ENCODE measurements at places on chromosomes 1 and 21.

GRCh38 chr1:232428036-232428645 is 201.8 kb downstream of the SIPA1L2 start:
- no peak for DNase-seq

DNA sequence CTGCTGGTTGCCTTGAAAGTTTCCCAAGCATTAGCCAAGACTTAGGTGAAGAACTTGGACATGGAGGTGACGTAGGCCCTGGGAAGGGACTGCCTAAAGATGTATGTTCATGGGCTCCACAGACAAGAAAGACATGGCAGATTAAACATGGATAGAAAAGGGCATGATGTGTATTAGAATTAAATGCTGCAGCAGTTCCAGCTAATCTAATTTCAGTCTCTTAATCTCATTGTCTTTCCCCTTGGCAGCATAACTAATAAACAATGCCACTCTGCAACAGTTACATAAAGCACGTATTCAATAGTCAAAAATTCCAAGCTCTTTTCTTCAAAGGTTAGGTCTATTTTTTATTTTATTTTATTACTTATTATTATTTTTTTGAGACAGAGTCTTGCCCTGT is 251.6 kb downstream of the KIF26B start:
- DNase-seq: no peak

GRCh38 chr1:174001573-174001972 is 20.6 kb downstream of the RC3H1 start:
- DNase-seq: no peak

GRCh38 chr1:106957795-106958194 is 98.7 kb upstream of the PRMT6 start:
- peak; percentile 26 for DNase-seq

DNA sequence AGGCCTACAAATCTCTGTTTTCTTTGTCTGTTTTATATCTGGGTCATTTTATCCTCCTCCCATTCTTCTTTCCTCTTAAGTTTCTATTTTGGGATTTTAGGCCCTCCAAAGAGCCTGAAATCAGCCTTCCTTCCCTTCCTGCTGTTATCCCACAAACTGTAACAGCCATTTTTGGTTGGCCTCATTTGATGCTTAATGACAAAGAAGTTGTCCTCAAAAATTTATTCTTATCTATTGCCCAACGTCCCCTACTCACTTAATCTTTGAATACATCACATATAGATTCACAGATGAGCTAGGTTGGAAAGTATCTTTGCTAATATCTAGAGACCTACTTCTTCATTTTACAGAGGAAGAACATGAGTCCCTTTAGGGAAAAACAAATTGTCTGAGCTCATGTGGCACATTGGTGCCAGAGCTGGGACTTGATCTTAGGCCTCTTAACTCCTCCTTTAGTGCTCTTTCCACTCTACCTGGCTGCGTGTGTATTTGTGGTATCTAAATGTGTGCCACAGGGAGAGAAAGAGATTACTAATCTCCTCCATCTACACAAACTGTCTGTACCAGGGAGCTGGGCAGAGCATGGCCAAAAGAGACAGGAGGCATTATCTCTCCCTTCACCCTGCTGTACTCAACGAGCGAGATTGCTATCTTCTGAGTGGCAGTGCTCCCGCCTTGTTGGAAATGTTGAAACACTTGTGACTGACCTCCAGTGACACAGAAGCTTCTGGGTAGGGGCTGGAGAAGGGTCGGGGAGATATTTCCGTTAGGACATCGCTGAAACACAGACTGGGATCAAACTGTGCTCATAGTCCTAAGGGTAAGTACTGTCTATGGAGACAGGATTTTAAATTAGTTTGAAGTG is 30.1 kb downstream of the RHEX start:
- no peak for DNase-seq

GRCh38 chr1:50742523-50742922 is 217.5 kb downstream of the FAF1 start:
- DNase-seq: peak; percentile 5

DNA sequence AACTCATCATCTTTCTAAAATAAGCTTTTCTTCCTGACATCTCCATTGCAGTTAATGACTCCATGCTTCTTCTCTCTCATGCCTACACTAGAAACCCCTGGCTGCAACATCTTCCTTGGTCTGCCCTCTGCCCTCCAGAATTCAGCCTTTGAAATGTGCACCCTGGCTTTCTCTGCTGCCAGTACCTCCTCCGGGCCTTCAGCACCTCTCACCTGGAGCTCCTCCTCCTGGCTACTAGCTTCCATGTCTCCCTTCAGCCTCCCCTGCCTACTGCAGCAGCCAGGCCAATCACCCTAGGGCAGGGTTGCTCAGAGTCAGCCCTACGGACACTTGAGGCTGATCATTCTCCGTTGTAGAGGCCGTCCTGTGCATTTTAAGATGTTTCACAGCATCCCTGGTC is 18.3 kb downstream of the SUSD4 start:
- DNase-seq: no peak

DNA sequence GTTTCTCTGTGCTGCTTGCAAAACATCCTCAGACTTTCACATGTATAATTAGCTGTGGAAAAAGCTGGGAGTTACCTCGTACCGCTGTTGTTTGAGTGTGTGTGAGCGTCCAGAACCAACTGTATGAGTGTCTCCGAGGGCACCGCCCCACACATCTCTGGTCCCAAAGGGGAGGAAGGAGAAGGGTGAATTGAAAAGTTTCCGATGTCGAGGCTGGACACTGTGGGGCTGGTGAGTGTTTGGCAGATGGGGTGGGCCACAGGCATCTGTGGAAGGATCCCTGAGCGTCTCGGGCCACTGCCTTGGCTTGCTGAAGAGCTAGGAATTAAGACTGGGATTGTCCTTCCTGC is 1.2 kb downstream of the ATP2B4 start:
- DNase-seq: peak; percentile 50

GRCh38 chr1:21663248-21663950 is 5.8 kb downstream of the RAP1GAP start:
- no peak for DNase-seq

DNA sequence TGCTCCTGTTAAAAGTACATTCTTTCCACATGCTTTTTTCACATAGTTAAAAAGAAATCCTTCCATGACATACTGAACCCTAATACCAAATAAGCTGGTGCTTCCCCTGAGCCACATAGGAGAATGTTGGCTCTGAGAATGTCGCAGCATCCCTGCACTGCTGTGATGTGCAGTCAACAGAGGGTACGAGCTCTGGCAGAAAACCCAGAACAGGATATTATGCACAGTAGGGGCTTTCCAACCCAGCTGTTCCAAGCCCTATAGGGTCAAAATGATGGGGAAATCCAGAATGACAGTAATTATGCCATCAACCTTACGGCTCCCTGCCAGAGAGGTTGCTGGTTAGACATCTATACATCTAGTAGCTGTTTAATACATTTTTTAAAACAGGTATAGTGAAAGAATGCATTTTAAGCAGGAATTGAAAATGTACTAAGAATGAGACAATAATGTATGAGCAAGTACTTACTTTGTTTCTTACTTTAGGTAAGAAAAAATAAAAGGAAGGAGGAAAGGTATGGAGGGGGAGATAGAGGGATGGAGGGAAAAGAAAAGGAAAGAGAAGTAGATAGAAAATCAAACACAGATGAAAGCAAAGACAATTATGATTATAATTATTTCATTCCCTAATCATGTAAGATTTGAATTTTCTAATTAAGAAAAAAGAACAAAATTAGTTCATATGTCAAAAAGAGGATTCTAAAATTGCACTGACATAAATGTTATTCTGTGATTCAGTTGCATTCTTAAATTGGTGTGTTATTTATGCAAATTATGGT is 126.0 kb downstream of the NR5A2 start:
- DNase-seq: no peak

Measured in RKO (cell line).